ENCODE measurements at places on chromosomes 4 and X.

- DNase-seq, result no peak
Observed at GRCh38 chr4:147704846-147705245, 20.9 kb upstream of the PRMT9 start.

DNA sequence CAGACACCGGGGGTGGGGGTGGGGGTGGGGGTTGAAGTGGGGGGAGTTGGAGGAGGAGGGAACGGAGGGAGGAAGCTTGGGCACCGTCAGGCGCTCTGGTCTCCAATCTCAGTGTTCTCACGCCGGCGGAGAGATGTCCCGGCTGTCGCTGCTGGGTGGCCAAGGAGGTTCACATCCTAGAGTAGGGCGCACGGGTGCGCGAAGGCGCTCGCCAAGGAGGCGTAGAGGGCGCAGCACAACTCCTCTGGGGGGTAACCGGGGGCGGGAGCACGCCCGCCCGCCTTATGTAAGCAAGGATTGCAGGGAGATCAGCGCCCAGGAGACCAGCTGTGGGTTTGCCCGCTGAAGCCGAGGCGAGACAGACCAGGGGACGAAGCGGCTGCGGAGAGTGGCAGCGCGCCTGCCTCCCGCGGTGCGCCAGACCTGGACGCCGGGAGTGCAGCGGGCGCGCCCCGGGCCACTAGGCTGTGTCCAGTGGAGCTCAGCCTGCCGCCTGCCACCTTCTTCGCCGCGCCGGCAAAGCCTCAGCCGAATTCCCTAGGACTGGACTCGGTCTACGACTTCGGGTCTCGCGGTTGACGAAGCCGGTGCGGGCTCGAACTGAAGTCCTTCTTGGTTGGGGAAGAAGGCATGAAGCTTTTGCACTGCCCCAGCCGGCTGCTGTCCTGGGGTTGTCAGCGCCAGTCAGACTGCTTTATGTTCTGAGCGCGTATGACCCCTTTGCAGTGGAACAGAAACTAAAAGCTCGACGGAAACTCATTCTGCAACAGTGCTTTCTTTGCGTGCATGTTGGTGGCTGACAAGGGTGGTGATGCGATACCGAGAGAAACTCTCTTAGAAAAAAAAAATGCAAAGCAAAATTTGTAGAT, 707 bp upstream of the UNC5C start:
- DNase-seq, result peak; percentile 34

- DNase-seq, result peak; percentile 14
Observed at GRCh38 chr4:88219099-88219498, 60.7 kb upstream of the ABCG2 start.

DNA sequence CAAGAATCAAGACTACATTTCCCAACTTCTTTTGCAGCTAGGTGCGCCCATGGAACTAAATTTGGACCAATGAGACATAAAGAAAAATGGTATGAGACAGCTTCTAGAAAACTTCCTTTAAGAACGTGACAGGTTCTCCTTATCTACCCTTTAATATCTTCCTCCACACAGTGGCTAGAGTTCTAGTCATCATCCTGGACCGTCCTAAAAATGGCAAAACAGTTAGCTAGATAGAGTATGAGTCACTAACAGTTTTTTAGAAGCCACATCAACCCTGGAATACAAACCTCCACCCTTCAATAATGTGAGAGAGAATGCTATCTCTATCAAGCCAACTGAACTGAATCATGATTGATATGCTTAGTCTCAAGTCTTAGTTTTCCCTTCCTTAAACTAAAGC, 267.9 kb upstream of the SLC7A11 start:
- DNase-seq, result no peak

- DNase-seq, result no peak
Observed at GRCh38 chrX:110402850-110403221, 44.2 kb downstream of the RTL9 start.

DNA sequence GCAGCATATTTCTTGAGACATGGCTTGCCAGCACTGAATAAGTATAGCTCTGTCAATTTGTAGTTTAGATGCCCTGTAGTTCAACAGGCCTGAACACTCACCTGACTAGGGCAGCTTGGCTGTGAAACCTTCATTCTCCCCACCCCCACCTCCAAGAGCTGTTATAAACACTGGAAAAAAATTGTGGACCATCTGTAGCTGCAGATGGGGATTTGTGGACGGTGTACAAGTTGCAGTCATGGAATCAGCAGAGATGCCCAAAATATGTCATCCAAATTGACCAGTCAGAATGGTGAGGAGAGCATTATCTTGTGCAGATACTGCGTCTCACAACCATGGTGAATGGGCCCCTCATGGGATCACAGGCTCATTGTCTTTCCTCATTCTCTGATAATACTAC, 76.2 kb upstream of the PAQR3 start:
- DNase-seq, result no peak

- no peak for DNase-seq
Observed at GRCh38 chr4:4673070-4673469, 131.2 kb upstream of the STX18 start.

GRCh38 chr4:110510277-110510676, 34.3 kb downstream of the ENPEP start:
- no peak for DNase-seq

- no peak for DNase-seq
Observed at GRCh38 chrX:1012678-1013300, 199.7 kb downstream of the CRLF2 start.

DNA sequence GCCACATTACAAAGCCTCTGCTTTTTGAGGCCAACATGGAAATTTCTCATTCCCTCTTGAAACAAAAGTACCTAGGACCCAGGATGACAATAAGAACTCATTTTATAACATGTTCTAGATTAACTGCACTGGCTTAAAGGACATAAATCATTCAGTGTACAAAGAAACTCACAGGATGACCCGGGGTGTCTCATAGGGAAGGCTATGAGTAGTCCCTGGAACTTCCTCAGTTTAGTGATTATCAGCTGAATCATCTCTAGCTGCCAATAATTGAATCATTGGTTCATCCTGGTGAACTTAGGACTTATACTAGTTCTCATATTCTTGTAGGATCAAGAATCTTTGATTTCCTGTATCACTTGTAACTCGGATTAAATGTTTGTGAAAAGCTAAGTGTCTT, 95.8 kb upstream of the WDR1 start:
- DNase-seq, result no peak
